HepG2 (cell line): ENCODE measurements at places on chromosomes 2 and 18.
A peak's percentile ranks its signal among the peaks of the same experiment; 100 is the strongest.

DNA sequence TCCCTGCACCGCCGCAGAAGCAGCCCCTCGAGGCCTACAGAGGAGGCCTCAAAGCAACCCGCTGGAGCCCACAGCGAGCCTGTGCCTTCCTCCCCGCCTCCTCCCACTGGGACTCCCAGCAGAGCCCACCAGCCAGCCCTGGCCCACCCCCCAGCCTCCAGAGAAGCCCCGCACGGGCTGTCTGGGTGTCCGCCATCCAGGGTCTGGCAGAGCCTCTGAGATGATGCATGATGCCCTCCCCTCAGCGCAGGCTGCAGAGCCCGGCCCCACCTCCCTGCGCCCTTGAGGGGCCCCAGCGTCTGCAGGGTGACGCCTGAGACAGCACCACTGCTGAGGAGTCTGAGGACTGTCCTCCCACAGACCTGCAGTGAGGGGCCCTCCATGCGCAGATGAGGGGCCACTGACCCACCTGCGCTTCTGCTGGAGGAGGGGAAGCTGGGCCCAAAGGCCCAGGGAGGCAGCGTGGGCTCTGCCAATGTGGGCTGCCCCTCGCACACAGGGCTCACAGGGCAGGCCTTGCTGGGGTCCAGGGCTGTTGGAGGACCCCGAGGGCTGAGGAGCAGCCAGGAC is 31.2 kb downstream of the GPC1 start:
- DNase-seq, result no peak

- DNase-seq, result no peak
Observed at GRCh38 chr2:177692783-177693269, 300.3 kb downstream of the AGPS start.

- no peak for DNase-seq
Observed at GRCh38 chr2:179860255-179861026, 971 bp downstream of the ZNF385B start.

DNA sequence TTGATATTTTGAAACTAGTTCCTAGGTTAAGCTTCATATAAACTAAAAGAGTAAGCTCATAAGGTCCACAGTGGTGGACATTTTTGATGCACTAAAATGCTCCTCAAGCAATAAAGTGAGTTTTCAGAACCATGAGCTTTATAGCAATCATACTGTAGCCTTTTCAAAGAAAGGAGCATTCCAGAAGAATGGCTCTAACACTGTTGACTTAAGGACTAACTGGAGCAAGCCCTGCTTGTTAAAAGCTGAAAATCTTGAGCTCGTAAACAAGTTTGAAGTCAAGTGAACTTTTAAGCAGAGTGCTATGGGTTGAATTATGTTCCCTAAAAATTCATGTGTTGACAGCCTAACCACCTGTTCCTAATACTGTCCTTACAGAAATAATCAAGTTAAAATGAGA is 38.0 kb downstream of the KYNU start:
- no peak for DNase-seq

GRCh38 chr2:238986491-238987351 is 138.8 kb downstream of the TWIST2 start:
- DNase-seq, result no peak

- no peak for DNase-seq
Observed at GRCh38 chr2:76684756-76685155, 837.4 kb downstream of the LRRTM4 start.

DNA sequence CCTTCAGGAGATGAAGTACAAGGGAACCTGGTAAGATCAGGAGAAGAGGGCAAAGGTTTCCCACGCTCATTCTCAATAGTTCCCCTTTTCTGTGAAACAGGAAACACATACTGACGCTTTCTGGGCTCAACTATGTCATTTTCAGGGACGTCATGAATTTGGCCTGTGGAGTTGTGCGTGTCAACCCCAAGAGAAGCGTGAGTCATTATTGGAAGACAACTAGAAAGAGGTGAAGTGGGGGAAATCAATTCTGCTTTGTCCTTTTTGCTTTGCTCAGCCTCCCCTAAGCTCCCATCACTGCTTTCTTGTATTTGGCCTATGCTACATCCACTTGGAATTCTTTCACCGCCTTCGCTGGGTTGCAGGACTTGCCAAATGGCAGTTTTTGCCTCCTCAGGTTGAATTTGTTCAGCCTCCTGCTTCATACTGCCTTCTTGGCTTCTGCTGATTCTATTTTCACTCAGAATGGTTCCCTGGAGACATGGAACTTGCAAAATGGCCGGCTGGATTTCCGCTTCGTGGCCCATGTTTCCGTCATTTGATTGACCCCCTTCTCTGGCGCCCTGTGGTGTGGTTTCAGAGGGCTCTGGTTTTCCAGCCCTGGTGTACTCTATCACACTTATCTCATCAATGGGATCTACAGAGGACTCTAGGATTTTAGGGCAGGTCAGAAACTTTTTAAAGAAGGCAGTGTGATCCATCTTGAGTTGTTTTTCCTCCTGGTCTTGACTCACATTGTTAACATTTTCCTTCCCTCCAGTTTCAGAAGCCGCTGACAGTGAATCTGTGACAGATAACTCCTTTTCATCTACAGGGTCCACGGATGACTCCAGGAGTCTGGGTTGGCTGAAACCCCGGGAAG is 93.3 kb downstream of the ALPK2 start:
- DNase-seq, result no peak

GRCh38 chr2:187552828-187553681 is 1.2 kb downstream of the TFPI start:
- DNase-seq, result peak; percentile 48

- DNase-seq, result peak; percentile 5
Observed at GRCh38 chr2:180077295-180077906, 70.3 kb upstream of the CWC22 start.

DNA sequence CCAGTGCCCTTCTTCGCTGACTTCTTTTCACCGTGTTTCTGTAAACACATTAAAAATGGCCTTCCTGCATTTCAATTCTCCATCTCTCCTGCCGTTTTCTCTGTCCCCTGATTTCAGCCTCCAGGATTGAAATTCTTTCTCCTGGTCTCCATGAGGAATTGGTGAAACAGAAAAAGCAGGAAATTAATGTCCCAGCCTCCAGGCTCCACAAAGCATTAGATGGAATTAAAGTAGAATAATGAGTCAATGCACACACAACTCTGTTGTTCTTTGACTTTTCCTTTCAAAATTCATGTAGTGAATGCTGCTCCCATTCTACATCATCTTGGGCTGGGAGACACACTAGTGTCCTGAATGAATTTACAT is 209.5 kb downstream of the KLHL29 start:
- DNase-seq, result no peak

GRCh38 chr2:201257381-201257955 is 2.9 kb upstream of the CASP8 start:
- DNase-seq, result no peak

GRCh38 chr18:8708670-8709069 is 3.3 kb downstream of the MTCL1 start:
- DNase-seq, result no peak

DNA sequence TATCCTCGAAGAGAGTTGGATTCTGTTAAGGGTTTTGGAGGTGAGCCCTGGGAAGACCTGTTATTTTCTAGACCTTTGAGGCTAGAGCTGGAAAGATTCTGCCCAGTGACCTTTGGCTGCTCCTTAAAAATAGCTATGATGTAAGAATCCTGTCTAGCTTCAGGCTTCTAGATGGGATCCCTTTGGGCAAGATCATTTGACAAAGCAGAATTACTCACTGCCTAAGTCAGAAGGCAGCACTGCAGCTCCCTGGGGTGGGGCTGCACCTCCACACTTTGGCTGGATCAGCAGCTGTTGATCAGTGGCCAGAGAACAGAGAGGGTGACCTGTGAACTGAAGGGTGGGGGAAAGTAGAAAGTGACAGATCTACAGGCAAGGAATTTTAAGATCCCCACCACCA is 103.8 kb downstream of the ASAP2 start:
- DNase-seq, result no peak

DNA sequence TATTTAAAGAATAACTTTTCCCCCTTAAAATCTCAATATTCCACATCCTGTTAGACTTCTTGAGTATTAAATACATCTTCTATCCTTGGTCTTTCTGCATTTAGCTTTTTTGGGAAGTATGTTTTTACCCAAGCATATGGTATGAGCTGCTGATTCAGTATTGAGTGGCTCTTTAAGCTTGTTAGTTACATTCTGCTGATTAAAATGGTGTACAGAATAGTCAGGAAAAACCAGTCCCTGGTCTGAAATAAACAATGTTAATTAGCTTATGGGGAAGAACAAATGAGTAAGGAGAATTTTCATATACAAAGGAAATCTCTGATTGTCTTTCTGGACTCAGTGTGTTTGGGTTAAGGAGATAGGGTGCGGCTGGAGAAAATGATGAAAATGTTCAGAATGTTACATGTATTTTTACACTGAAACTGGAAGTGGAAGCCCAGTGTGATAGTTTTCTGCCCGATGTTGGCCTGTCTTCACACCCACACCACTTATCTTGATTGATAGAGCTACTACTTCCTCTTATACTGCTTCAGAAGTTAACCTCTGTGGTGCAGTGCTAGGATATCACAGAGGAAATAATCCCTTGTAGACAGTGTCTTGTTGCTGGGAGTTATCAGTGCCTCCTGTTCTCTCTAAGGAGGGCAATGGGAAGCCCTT is 84.0 kb downstream of the MSH2 start:
- no peak for DNase-seq

DNA sequence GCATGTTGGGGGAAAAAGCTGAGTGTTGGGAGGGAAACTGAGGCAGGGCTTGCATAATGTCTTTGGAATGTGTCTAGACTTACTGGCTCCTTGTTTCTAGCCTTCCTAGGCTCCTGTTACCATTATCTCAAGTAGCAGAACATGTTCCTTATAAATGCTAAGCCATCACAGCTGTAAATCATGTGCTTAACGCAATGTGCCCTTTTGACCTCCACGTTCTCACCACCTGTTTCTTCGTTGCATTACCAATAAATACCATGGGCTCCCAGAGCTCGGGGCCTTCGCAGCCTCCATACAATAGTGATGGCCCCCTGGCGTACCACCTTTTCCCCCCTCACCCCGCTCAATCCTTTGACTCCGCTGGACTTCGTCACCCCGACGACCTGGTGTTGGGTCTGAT is 54.0 kb upstream of the CWC22 start:
- no peak for DNase-seq

DNA sequence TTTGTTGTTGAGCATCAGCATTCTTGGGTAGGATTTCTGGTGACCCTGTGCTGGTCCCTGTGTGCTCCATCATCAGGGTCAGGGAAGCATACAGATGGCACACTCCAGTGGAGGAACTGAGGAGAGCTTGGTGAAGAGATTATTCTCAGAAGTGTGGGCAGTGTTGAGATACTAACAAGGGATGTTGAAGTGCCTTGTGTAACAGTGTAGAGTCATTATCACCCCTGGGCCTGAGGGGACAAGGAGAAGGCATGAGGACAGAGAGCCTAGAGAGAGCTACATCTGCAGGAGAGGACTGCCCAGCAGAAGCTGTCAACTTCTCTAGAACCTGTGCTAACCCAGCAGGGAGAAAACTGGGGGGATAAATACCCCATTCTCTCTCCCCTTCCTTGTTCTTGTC is 189.0 kb downstream of the PLCL1 start:
- DNase-seq, result no peak

DNA sequence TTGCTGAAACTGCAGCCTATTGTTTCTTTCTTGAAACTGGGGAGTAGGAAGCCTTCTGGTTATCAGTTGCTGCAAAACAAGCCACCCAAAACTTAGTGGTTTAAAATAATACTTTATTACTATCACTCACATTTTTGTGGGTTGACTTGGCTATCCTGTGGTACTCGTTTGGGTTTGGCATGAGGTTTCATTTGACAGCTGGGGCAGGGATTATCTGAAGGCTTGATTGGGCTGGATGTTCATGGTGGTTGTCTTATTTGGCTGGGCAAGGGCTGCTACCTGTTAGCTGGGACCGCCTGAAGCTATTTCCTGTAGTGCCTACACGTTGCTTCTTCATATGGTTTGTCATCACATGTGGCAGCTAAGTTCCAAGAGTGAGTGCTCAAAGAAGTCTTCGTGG is 122.3 kb downstream of the PLCL1 start:
- DNase-seq, result no peak

DNA sequence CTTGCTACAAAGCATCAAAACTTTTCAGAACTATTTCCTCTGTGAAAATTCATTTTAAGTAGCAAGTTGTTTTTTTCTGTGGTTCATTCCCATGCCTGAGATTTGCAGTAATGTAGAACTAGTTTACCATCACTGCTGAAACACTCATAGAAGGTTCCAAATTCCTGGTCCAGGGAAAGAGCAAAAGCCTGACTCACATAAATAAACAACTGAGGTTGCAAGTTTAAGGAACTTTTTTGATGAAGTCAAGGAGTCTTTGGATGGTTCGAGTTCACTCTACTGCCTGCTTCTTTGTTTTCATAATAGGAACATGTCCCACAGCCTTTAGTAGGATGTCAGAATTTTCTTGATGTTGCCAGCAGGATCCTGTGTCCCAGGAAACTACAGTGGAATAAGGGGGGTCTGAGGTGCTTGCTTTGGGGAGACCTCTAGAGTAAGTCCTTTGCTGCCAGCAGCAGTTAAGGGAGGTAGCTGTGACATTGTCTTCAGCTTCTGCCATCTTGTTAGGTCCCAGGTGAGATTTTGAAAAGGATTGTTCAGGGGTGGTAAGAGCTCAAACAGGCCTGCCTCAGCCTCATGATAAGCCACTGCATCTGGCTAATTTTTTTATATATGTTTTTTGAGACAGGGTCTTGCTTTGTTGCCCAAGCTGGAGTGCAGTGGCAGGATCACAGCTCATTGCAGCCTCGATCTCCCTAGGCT is 43.9 kb downstream of the ACSL3 start:
- DNase-seq, result no peak

GRCh38 chr2:85537600-85538506 is 1.1 kb upstream of the MAT2A start:
- DNase-seq, result peak; percentile 78

- no peak for DNase-seq
Observed at GRCh38 chr2:112143150-112143549, 5.0 kb downstream of the FBLN7 start.

DNA sequence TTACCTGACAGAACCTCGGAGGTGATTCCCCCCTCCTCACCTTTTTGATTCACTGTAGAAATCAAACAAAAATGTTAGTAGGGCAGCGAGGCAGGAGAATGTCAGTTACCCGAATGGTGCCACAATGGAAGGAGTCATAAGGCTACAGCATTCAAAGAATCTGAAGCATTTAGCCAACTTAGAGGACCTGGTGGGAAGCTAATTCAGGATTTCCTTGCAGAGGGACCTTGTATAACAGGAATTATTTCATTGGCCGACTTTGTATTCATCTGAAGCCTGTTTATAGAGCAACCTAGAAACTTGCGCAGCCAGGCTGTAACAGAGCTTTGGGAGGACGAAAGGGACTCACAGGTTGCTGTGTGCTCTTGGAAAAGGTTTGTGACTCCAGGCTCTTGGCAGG is 129.1 kb upstream of the MMADHC start:
- DNase-seq, result no peak

DNA sequence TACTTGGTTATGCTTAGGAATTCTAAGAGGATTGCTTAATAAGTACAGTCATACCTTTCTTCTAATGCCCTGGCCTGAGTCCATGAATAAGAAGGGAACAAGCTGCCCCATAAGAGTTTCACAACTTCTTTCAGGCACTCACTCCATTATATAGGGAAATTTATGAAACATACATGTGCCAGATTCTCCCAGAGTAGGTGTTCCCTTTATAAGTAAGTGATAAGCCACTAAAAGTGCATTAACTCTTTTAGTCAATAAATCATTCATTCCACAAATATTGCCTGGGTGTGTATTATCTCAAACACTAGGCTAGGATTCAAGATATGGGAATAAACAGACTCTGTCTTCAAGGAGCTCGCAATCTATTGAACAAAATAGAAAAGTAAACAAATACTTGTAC is 84.5 kb upstream of the RBBP8 start:
- no peak for DNase-seq
